RKO (cell line): ENCODE measurements at places on chromosomes 4 and X.
A peak's percentile ranks its signal among the peaks of the same experiment; 100 is the strongest.

GRCh38 chr4:19216476-19216875 lies 1035.2 kb upstream of the SLIT2 start:
- DNase-seq: no peak

DNA sequence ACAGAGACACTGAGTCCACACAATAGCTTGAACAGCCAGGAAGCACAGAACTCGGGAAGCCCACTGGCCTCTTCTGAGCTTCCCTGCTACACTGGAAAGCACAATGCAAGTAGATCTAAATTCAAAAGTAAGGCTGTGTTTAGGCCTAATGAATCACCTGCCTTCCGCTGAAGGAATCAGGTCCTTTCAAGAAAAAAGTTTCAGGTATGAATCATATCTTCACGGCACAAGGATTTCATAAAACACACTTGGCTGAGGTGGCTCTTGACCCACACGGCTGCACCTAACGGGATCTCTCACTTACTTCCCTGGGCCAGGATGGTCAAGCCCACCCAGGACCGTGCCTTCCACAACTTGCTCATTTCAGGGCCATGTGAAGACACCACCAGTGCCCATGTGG lies 59.3 kb downstream of the IRF2 start:
- DNase-seq: no peak

GRCh38 chr4:16155528-16156169 lies 70.6 kb downstream of the TAPT1 start:
- DNase-seq: no peak

DNA sequence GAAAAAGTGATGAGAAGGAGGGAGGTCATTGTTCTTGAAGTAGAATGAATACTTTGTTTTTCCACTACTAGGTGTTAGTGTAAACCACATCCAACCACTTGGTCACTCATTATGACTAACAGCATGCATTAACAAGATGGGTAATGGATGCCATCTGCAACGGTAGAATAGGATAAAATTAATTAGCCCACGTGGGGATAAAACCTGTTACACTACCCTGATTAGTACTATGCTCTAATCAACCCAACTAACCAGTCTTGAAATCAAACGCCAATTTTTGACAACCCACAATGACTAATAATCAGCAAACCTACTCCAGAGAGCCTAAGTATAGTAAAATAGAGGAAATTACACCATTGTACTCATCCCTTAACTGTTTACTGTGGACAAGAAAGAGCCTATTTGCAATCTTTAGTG lies 93.4 kb upstream of the MCF2 start:
- no peak for DNase-seq

DNA sequence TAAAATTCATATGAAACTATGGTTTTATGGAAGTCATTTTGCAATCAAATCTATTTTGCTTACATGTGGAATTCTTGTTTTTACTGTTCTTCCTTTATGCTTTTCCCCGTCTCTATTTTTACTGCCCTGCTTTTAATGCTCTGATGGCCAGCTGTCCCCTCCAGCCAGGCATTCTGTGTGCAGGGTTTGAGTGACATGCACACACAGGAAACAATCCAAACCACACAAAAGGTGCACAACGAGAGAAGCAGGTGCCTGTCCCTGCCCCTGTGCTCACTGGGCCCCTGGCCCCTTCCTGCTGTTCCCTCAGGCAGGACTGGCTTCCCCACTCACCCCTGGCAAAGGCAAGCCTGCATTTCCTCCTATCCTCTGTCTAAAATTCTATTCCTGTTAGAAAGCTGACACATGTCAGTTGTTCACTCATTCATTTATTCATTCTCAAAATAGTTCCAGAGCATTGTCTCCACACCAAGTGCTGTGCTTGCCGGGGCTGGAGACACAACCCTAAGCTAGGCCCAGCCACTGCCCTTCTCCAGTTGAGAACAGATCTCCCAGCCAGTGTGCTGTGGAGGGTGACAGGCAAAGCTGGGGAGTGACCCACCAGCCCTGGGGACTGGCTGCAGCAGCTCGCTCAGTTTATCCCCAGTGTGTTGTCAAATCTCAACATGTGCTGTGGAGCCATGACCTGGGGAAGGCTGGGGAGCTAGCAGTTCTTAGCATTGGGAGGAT lies 346.3 kb downstream of the FBXW7 start:
- no peak for DNase-seq

DNA sequence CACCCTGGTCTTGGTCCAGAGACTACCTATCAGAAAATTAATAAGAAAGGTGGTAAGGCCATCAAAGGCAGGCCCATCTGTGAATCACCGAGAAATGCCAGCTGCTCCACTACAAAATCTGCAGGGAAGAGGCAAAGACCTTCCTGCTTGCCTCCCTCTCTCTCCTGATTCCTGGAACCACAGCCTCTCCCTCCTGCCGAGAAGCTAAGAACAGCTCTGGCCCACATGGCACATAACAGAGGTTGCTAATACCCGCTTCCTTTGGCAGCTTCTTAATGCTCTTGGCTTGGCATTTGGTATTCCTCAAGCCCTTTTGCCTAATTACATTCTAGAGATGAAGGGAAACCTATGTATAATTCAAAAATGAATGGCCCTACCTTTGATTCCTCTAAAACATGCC lies 32.9 kb downstream of the RAI2 start:
- DNase-seq: no peak

- DNase-seq: no peak
Observed at GRCh38 chrX:7233580-7234406, 85.8 kb upstream of the PUDP start.

- DNase-seq: no peak
Observed at GRCh38 chr4:156939139-156939538, 32.5 kb downstream of the PDGFC start.

GRCh38 chr4:165345666-165346417 lies 18.4 kb downstream of the MSMO1 start:
- DNase-seq: no peak

DNA sequence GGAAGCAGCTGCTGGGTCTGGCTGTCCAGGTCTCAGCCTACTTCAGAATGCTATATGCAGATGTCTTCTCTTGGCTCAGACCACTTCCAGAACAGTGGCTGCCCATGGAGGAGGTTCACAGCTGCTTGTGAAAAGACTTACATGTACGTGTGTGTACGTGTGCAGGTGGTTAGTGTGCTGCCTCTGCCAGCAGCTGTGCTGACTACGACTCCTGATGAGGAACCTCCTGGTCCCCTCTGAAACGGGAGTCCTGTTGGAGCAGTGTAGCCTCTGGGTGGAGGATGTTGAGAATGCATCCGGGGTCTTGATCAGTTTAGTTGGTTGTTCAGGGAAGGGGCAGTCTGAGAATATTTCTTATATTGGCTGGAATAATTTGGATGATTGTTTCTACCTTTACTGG lies 155.9 kb upstream of the WDR1 start:
- DNase-seq: no peak

DNA sequence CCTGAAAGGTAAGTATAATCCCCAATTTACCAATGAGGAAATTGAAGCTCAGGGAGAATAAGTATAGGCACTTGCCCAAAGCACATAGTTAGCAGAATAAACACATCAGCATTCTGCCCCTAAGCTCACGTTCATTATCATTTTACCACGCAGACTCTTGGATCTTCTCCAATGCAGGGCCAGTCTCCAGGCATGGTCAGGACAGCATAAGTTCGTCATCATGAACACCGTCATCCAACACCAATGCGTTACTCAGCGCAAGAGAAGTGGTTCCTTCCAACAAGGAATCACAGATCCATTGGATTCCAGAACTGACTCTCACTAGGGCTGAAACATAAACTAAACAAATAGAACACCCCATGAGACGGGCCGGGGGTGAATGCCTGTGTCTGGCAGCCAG lies 86.5 kb upstream of the GPM6B start:
- peak; percentile 16 for DNase-seq

GRCh38 chrX:104335756-104336155 lies 81.0 kb upstream of the ESX1 start:
- peak; percentile 32 for DNase-seq

DNA sequence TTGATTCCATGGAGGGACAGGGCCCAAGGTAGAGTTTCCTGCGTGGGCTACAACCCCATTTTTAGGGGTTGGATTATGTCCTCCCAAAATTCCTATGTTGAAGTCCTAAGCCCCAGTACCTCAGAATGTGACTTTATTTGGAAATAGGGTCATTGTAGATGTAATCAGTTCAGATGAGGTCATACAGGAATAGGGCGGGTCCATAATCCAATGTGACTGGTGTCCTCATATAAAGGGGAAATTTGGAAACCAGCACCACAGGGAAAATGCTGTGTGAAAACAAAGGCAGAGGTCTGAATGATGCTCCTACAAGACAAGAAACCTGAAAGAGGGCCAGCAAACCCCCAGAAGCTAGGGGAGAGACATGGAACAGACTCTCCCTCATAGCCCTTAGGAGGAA lies 31.1 kb upstream of the MAMLD1 start:
- DNase-seq: no peak

DNA sequence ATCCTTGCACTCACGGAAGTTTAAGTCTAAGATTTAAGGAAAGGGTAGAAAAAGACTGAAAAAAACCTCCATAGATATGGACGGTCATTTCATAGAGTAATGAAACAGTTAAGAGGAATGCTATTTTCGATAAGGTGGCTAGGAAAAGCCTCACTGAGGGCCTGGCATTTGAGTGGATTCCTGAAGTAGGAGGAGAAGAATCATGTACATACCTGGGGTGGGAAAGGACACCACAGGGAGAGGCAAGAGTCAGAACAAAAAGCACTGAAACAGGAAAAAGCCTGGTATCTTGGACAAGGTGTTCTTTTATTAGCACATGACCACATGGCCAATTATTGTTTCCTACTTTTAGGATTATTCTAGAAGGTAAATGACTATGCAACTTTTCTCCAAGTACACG lies 547.2 kb upstream of the DIPK2B start:
- DNase-seq: no peak

DNA sequence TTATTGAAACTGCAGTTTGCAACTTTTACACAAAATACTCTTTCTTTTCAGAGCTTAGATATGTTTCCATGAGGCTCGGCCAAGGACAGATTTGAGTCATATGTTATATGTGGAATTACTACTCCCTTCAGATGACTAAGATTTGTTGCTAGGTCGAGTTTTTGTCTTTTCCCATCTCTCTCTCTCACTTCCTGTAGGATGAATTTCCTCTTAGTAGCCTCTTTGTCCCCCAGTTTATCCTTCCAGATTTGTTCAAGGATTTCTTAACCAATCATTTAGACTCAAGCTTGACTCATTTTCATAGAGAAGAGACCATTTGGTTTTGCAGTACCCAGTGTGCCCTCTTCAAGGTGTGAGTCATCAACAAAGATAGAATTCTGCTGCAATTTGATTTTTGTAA lies 209.2 kb downstream of the GLUD2 start:
- DNase-seq: peak; percentile 48

GRCh38 chrX:84258708-84259107 lies 70.7 kb upstream of the RPS6KA6 start:
- DNase-seq: no peak

GRCh38 chr4:5477613-5478012 lies 230.7 kb downstream of the EVC2 start:
- DNase-seq: no peak

DNA sequence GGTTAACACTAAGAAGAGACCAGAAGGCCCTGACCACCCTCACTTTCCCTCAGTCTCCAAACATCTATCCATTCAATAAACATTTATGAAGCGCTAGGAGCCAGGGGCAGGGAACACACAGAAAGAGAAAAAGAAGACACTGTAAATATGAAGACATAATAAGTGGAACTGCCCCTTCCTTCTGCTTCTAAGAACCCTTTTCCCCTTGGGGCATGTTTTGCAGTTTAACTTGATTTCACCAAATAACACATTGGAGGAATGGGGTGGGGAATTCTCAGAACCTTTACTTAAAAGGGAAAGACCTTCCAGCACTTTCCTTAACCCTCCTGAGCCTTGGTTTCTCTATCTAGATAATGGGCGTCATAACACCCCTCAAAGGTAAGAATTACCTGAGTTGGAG lies 42.3 kb downstream of the RBM47 start:
- DNase-seq: no peak

DNA sequence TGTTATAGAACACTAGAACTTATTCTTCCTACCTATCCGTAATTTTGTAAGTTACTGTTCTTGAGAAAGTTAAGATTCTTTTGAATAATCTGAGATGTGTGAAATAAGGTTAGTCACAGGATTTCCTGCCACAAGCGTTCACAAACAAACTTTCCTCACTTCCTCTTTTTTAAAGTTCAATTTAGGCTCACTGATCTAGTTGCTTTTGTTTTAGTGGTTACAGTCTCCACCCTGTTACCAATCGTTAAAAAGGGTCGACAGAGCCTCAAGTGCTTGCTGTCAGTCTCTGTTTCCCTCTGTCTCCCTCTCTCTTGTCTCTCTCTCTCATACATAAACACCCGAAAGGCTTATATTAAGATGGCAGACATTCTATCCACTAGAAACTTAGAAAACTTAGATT lies 35.9 kb upstream of the STK26 start:
- no peak for DNase-seq

- no peak for DNase-seq
Observed at GRCh38 chrX:69079268-69079667, 86.0 kb downstream of the PJA1 start.

DNA sequence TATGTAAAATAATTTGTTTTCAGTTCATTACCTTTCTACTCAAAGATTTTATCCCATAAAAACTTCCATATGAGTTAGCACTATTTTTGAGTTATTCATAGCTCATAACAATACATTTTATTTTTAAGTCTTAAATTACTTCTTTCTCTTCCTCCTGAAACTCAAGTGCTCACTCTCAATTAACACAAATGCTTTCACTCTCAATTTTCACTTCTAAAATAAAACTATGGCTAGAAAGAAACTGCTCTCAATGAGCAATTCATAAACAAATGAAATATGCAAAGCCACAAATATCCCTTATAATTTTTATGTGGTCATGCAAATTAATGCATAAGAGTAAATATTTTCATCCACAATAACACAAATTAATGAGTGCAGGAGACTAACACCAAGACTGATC lies 38.8 kb downstream of the MAML3 start:
- DNase-seq: no peak

GRCh38 chrX:43809463-43809862 lies 72.8 kb downstream of the MAOB start:
- no peak for DNase-seq

DNA sequence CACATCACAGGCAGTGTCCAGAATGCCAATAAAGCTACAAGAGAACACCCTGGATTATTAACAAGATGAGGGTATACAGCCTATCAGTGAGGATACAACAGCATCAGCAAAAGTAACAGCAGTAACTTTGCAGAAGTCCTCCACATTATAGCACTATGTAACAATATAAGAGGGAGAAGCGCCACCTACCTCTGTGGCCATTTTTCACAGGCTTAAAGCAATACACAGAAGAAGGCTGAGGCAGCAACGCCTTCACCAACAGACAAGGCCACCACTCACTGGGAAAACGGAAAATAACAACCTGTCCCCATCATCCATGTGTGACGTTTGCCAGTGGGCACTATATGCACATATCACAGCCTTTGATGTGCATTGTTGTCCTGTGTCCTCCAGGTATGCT lies 12.5 kb downstream of the RTL8B start:
- DNase-seq: no peak

DNA sequence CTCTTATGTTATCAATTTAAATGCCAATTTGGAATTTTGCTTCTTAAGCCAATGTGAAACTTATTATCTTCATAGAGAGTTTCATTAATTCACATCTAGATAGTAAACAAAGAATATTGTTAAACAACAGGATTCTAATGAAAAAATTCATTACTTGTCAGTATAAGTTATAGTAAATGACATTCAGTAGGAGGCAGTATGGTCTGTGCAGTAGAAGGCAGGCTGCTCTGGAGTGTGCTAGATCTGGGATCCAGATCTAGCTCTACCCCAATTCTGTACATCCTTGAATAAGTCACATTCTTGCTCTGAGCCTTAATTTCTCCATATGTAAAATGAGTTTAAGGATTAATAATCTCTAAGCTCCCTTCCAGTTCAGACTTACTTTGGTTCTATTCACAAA lies 202.7 kb upstream of the POU3F4 start:
- DNase-seq: no peak
